ENCODE measurements at places on chromosomes 3 and 15.

GRCh38 chr15:75640483-75641178 is 607 bp upstream of the IMP3 start:
- DNase-seq: peak; percentile 34

DNA sequence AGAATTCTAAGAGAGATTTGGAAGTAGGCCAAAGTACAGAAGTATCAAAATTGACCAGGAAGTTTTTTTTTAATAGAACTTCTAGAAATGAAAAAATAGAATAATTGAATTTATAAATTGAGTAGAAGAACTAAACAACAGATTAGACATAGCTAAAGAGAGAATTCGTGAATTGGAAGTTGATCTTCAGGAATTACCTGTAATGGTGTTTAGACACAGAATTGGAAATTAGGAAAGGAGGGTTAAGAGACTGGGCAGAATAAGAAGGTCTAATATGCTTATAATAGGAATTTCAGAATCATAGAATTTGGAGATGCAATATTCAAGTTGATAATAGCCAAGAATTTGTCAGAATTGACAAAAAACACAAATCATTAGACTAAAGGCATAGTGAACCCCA is 16.2 kb downstream of the ACVR2B start:
- no peak for DNase-seq

- no peak for DNase-seq
These were observed 306.4 kb downstream of the MAGI1 start for GRCh38 chr3:65732051-65732935.

DNA sequence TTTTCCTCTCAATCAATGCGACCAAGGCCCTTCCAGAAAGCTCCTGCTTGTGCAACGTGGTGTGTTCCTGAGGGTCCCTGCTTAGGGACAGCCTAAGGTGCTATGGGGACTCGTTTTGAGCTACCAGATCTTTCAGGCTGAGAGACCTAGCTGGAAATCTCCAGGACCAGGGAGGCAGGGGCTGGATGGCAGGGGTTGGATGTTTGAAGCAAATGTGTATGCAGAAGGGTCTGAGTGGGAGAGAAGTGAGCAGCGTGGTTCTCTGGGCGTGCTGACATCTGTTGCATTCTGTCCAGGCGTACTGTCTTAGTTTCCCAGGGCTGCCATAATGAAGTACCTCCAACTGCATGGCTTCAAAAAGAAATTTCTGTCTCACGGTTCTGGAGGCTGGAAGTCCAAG is 31.7 kb upstream of the SLCO2A1 start:
- no peak for DNase-seq

- DNase-seq: no peak
These were observed 4.6 kb downstream of the WDR53 start for GRCh38 chr3:196563721-196564225.

GRCh38 chr3:25380222-25380739 is 47.8 kb upstream of the RARB start:
- DNase-seq: no peak

- DNase-seq: no peak
These were observed 62.0 kb upstream of the MYZAP start for GRCh38 chr15:57529748-57530147.

DNA sequence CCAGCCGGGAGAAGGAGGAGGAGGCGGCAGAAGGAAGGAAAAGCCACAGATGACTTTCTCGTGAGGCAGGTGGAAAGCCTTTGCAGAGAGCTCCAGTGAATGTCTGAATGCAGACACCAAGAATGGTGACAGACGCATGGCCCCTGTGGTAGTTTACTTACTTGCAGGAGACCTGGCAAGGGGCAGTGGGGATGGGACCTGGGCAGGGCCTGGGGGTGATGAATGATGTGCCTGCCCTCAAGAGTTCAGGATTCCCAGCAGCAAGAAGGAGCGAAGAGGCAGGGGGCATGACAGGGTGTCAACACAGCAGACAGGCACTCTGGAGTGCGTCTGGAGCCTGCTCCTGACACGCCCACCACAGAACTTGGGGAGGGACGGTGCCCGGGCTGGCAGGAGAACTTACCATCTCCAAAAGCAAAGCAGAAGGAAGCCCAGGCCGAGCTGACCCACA is 260.5 kb upstream of the LYSMD4 start:
- no peak for DNase-seq

GRCh38 chr3:50370594-50370993 is 11.3 kb upstream of the TMEM115 start:
- DNase-seq: no peak

DNA sequence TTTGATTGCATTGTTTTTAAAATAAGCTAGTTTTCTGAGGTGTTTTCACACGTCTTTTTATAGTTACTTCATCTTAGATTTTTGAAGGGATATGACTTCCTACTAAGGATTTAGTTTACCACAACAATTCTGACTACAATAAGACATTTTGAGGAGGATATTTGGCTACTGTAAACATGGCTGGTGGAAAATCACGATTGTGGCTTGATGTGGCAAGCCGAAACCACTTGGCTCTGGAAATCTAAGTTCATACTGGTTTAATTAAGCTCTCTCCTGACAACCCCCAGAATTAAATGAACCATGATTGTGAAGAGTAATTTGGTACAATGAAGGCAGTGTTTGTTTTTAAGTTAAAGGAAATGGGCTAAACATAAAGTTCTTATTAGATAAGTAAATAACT is 30.8 kb downstream of the ST3GAL6 start:
- no peak for DNase-seq

- DNase-seq: no peak
These were observed 43.0 kb upstream of the GLCE start for GRCh38 chr15:69117431-69117871.

DNA sequence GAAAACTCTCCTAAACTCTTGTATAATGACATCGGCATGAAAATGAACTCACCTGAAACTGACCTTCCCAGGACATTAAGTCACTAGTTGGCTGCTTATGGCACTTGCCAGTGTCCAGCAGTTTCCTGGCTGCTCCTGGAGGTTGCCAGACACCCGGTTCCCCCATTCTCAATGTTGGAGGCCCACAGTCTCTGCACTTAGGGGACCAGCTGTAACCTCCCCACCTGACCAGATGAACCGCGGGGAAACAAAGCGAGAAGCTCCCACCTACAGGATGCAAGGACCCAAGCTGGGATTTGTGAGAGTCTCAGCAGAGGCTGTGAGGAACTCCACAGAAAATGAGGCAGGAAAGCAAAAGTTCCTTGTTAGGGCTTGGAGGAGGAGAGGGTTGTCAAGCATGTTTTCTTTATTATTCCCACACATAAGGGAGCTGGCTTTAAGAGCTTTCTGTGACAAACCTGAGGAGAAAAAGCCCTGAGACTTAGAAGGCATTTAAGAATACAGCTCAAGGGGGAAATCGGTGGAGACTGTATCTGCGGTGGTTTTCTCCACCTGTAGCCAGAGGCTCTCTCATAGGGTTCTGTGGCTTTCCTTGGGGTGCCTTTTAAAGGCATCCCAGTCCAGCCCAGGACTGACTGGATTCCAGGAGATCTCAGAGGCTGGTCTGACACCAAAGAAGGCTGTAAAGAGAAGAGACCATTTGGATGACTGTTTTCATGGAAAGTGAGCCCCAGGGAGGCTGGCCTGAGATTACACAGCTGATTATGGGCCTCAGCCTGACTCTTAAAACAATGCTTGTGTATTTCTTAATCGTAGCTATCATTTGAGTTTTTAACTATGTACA is 4.6 kb downstream of the TPM1 start:
- DNase-seq: no peak

GRCh38 chr3:156577736-156578135 is 22.8 kb upstream of the SSR3 start:
- no peak for DNase-seq

DNA sequence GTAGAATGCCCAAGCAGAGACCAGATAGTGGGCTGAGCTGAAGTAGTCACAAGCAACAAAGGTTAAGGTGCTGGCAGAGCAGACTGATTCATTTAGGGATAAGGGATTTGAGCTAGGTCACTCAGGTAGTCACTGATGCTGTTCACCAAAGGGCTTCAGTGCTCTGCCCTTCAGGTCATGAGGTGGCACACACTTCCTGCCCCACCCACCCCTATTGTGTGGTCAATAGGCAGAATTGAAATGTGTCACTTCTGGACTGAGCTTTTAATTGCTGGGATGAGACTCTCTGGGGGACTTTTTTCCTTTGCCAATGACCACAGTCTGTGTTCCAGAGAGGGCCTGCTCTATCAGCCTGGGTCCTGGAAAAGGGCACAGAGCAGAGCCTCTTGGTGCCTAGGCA is 2.9 kb upstream of the DIS3L start:
- no peak for DNase-seq

DNA sequence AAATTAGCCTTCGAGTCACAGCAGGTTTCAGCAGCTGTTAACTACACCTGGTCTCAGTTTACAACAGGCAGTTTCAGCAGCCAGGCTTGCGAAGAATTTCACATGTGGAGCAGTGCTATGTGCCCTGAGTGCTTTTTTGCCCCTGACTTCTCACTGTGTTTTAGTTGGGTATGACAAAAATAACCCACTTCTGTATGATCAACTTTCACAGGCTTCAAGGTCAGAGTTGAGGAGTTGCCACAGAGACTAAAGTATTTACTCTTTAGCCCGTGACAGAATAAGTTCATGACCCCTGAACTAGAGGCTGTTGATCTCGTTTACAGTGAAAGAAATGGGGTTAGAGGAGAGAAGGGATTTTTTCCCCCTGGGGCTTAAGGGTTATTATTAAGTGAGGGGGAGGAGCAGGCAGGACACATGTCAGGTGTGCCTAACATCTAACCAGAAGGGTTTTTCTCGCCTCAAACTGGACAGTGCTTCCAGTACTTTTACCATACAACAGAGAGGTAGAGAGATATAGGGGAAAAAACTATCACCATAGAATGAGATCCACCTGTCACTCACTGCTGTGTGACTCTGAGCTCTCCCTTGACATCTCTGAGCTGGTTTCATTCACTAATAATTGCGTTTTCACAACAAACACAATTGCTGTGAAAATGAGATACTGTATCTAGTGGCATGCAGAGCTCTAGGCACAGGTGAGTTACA is 14.0 kb upstream of the TOPBP1 start:
- no peak for DNase-seq

- no peak for DNase-seq
These were observed 197.7 kb downstream of the RBMS3 start for GRCh38 chr3:29478611-29479010.

- DNase-seq: peak; percentile 55
These were observed 76.0 kb downstream of the HMG20A start for GRCh38 chr15:77496715-77497109.

All from activated T-cell treated with anti-CD3 and anti-CD28 coated beads for 24 hours (primary cell).